ENCODE measurements at places on chromosomes 1 and 21.

DNA sequence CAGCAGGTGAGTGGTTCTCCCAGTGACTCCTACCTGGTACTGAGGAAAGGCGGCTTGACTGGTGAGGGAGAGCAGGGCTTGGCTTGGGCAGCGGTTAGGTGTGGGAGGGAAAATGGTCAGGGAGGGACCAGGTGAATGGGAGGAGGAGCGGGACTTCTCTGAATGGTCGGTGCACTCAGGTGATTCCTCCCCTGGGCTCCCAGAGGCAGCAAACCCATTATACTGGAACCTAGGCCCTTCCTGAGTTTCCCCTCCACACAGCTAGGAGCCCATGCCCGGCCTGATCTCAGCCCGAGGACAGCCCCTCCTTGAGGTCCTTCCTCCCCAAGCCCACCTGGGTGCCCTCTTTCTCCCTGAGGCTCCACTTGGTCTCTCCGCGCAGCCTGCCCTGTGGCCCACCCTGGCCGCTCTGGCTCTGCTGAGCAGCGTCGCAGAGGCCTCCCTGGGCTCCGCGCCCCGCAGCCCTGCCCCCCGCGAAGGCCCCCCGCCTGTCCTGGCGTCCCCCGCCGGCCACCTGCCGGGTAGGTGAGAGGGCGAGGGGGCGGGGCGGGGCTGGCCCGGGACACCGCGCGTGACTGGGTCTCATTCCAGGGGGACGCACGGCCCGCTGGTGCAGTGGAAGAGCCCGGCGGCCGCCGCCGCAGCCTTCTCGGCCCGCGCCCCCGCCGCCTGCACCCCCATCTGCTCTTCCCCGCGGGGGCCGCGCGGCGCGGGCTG is 2.3 kb downstream of the ARTN start:
- no peak for DNase-seq

DNA sequence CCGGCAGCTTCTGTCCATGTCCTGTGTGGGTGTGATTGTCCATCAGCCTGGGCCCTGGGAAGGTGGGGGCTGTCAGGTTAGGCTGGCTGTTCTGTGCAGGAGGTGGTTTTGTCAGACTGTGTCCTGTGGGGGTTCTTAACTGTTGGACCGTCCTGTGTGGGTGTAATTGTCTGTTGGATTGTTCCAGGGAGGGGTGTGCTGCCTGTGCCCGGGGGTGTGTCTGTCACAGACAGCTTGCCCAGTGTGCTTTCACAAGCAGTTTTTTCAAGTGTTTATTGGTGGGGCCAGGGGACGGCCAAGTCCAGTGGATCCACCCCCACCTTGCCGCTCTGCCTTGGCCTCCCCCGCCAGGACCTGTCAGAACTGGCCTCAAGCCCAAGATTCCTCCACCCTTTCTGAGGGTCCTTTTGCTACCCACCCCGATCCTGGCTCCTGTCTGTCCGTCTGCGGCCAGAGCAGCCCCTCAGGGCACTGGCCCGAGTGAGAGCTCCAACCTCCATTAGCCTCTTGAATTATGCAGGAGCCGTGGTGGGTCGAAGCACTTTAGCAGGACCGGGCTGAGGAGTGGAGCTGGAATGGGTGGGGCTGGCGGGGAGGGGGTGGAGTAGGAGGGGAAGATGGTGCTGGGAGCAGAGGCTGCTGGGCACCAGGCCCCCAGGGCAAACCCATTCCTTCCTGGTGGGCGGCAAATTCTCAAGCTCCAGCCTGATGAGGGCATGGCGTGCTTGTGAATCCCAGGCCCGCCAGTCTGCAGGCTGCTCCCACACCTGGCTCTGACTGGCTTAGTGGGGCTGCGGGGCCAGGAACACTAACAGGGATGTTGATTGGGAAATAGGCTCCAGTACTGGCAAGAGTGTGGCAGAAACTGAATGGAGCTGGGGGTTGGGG is 47.2 kb downstream of the PTPRF start:
- no peak for DNase-seq

GRCh38 chr1:246815693-246816270 is 91.6 kb downstream of the SCCPDH start:
- no peak for DNase-seq

DNA sequence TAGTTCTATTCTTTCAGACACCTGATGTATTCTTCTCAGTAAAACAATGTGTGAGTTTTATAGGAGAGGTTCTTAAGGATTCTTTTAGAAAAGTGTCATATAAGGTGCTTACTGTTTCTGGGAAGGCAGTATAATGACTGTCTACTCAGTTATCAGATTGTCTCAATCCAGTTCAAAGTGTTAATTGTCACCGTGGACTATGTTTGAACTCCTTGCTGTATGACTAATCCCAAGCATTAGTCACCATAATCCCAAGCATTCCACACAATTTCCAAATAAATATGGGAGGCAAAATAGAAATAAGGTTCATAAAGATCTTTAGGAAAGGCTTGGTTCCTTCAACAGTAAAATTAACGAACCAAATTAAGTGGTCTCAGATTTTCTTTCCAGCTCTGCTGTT is 342.1 kb upstream of the NR5A2 start:
- DNase-seq: no peak

DNA sequence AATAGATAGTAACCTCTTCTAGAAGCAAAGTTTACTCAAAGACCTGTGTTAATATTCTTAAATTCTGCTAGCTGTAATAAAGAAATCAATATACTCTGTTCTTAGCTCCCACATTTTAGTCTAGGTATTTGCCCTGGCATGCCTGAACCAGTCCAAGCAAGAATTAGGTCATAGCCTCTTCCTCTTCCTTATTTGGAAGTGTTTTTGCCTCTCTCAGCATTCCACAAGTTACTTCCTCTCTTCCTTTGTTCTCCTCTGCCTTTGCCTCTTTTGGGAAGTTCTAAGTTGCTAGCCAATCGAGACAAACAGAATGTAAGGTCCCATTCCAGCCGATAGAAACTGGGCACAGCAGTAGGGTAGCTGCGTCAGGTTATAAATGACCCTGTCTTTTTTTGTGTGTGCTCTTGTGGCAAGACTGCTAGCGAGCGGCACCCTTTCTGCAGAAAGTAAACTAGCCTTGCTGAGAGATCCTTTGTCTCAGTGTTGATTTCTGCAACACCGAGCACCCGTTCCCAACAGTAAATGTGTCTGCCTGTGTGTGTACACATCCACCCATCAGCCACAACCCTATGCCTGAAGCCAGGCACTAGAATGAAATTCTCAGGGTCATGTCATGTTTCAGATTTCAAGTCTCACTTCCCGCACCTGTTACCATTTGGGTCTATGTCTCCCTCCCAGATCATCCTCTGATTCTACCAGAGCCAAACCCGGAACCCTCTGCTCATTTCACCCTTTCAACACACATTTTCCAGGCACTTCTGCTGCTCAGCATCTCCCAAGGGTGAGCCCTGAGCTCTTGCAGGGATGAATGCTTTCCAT is 37.5 kb downstream of the LRRC3 start:
- no peak for DNase-seq

DNA sequence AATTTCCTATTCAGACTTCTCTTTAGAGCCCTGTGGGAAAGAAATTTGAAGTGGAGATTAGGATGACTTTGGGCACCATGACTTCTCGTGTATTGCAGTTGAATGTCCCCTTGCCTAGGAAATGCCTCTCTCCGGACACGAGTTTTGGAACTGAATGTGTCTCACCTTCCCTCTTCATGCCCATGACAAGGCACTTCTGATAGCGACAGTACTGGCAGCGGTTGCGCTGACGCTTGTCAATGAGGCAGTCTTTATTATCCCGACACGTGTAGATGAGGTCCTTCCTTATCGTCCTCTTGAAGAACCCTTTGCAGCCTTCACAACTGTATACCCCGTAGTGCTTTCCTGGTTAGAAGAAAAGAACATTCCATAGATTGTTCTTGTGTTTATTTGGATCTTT is 28.1 kb downstream of the RXRG start:
- no peak for DNase-seq

DNA sequence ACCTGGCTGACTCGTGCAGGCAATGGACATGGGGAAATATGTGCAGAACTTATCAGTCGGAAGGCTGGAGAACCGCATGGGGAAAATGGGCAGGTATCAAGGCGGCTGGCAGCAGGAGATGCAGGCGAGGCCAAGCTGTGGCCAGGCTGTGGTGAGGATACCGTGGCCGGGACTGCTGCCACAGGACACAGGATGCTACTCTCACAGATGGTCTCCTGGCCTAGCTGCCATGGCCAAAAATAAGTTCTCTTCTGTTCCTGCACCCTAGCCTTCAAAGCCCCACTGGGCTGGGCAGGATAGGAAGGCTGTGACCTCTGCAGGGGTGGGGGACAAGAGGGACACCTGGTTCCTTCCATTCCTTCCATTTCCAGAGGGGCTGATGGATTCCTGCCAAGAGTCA is 26.4 kb downstream of the TEX35 start:
- DNase-seq: no peak

GRCh38 chr1:236800002-236800620 is 5.0 kb downstream of the MTR start:
- DNase-seq: no peak

- DNase-seq: no peak
Measured at GRCh38 chr1:88228114-88228513, 456.0 kb upstream of the PKN2 start.

- no peak for DNase-seq
Measured at GRCh38 chr1:234517110-234517802, 38.3 kb upstream of the TARBP1 start.

- DNase-seq: no peak
Measured at GRCh38 chr1:147273409-147274336, 31.2 kb downstream of the CHD1L start.

DNA sequence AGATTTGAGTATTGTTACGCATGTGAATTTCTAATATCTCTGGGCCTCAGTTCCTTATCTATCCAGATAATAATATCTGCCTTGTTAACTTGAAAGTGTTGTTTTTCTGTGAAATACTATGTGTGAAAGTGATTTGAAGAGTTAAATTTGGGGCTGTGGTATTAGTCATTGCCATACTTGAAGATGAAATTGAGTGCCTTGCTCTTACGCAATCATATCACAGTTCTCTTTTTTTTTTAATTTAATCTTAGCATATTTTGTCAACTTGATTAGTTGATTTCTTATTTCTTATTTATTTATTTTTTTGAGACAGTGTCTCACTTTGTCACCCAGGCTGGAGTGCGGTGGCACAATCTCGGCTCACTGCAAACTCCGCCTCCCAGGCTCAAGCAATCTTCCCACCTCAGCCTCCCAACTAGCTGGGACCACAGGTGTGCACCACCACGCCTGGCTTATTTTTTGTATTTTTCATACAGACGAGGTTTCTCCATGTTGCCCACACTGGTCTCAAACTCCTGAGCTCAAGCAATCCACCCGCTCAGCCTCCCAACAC is 31.0 kb downstream of the AGO4 start:
- DNase-seq: no peak

DNA sequence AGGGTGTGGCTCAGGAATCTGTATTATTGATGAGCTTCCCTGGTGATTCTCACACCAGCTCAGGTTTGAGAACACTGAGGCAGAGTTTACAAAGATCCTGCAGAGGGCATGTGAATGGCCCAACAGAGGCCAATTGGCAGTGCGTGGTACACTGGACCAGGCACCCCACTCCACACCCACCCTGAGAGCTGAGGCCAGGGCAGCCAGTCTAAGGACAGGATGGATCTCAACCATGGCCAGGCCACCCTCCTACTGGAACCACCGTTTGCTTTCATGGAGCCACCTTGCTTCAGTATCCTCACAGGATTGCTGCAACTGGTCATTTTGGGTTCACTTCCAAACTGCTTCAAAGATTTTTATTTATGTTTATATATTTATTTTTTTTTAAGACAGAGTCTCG is 7.3 kb upstream of the RASSF5 start:
- no peak for DNase-seq

- DNase-seq: no peak
Measured at GRCh38 chr1:47483651-47484050, 45.8 kb downstream of the FOXD2 start.

DNA sequence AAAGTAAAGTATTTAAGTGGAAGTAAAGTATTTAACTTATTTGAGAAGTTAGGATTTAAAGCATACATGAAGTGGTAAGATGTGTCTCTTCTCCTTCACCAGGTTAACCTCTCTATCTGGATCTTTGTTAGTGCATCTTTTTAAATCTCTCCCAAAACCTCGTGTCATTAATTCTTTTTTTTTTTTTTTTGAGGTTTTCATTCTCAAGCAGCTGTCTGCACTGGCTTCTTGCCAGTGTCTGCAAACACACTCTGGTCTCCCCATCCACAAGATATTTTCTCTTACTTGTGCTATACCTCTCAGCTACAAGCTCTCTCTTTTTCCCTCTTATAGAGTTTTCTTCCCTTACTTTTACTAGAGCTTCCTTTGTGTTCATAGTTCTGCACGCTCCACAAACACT is 49.0 kb downstream of the CLDN17 start:
- DNase-seq: no peak

DNA sequence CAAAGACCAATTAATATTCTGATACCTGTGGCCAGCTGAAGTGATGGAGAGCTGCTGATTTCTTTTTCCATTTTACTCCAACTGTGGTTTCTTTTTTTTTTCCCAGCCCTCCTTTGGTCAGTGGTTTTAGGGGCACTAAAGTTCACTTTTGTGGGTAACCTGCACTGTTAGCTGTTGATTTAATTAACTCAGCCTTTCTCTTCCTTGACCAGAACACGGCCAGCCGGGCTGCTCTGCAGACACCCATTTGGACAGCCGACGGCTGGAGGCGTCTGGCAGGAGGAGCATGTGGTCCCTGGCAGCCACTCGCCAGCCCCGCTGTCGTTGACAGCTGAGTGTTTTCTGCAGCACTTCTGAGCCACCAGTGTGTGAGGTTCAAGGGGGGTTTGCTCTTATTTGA is 136.2 kb upstream of the RUNX3 start:
- no peak for DNase-seq

All from nucleus accumbens (tissue), 56 donors.